ENCODE measurements at places on chromosomes 2 and 18. TPM values are rescaled to one million over a fixed set of nuclear protein-coding genes. Genes with fewer than 3 reads are reported as not detected.

- peak; percentile 86 for DNase-seq
These were observed 230.4 kb upstream of the AGAP1 start for GRCh38 chr2:235263205-235264120.

DNA sequence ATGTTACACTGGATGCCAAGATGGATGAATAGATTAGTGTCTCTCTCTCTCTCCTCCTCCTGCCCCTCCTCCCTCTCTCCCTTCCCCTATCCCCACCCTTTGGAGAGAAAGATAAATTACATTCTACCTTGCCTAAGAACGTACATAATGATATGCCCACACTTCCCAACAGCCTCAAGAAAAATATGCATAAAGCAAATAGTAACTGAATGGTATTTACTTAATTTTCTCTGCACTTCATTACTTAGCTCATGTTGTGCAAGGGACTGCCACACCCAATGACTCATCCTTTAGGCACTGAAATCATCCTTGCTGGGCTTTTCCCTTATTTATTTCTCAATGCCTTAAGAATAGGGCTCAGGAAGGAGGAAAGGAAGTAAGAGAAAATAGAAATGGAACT is 137.3 kb upstream of the PID1 start:
- peak; percentile 40 for DNase-seq

DNA sequence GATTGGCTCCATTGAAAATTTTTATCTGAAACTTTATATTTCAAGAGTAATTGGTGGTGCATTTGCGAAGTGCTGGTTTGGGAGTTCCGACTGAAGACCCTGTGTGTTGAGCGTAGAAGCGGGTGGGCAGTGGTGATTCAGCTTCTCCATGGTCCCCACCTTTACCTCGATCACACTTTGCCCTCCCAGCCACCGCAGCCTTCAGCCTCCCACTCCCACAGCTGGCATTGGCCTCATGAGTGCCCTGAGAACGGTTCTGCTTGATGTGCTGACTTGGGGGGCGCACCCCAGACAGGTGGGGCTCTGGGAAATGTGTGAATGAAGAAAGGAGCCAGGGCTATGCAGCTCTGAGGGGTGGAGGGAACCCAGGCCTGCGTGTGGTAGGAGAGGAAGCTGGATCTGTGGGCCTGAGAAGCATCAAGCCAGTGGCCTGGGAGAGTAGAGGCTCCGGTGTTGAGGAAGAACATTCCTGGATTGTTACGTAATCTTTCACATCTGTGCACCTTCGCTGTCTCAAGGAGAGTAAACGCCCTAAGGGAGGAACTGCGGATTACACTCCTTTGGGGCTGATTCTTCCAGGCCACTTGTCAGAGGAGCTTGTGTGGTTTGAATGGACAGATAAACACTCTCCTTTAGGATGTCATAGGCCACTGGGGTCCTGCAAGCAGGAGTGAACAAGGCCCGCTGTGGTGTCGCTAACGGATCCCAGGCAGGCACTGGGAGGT is 83.8 kb downstream of the NPAS2 start:
- DNase-seq: no peak

DNA sequence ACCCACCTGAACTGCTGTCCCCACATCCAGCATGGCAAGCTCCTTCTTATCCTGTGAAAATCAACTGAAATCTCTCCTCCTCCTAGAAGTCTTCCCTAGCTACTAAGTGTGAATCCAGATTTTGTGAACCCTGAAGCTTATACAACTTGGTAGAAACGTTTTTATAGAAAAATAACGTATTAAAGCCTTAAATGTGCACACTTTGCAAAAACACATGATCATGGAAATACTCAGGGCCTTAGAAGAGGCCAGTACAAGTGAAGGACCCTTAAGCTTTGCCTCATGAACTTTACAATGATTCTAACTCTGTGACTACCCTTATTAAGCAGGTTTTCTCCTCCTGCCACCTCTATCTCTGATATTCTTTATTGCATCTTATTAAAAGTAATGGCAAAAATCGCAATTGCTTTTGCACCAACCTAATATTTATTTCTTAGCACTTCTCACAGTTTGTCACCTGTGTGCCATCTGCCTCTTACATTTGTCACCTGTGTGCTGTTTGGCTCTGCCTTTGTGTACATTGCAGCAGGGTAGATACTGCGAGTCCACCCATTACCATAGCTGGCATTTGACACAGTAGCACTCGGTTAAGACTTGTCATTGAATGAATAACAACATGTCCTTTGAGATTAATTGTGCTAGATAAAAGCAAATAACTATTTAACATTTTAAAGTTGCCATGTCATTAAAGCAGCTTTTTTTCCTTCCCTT is 42.2 kb downstream of the FRZB start:
- no peak for DNase-seq

GRCh38 chr2:121519732-121520640 is 10.7 kb upstream of the RNU4ATAC start:
- DNase-seq: no peak

DNA sequence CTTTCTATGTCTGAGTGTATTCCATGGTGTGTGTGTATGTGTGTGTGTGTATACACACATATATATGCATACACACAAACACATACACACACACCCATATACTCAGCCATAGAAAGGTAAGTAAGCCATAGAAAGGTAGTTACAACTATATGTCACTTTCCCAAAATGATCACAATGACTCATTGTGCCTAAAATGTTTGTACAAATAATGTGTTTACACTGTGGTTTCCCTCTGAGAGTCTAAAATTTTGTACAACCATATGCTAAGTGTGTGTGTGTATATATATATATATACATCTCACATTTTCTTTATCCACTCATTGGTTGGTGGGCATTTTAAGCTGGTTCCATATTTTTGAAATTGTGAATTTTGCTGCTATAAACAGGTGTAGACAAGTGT is 55.3 kb upstream of the CSRNP3 start:
- no peak for DNase-seq

DNA sequence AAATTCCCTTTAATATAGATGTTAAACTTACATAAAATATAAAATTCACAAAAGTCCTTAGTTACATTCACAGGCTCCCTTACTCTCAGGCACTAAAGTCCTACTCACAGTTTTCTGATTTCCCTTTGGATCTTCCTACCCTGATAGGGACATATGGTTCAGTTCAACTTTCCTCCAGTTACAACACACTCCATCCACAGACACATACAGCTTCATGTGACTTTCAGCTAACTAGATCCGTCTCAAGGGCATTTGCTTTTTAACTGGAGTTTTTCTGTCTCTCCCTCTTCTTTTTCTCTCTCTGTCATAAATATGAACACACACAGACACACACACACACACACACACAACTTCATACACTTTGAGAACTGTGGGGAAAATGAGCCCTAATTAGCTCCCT is 419.2 kb downstream of the LRP1B start:
- no peak for DNase-seq

- no peak for DNase-seq
These were observed 30.8 kb upstream of the ST8SIA5 start for GRCh38 chr18:46787674-46788073.

DNA sequence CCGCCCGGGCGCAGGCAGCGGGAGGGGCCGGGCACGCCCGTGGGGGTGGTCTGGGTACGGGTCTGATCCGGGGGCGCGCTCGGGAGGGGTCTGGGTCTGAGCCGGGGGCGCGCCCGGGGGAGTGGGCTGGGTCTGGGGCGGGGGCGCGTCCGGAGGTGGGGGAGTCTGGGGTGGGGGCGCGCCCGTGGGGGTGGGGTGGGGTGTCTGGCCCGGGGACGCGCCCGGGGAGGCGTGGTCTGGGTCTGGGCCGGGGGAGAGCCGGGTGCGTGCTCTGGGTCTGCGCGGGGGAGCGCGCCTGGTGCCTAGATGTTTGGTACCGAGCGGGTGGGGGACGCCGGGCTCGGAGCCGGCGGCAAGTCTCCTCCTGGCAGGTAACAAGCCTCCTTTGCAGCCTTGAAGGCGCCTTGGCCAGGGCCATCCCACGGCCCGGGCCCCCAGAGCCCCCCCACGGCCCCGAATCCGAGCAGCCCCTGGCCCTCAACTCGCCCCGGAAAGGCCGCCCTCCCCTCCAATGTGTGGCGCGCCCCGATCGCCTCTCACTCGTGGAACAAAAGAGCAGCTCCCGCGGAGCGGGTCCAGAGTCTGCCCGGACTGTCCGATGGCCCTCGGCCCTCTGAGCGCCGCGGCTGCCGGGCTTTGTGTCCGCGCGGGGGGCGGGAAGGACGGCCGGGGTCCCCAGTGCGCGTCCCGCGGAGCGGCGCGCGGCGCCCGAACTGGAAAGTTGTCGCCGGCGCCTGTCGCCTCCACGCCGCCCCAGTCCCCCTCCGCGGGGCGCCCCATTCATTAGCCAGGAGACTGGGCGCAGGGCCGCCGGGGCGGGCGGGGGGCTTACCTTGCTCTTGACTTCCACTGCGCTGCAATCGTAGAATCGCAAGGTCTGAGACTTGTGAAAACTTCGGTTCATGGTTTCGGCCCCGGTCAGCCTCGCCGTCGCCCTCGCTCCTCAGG is 595 bp downstream of the PARD6G start:
- DNase-seq: peak; percentile 80

- DNase-seq: no peak
These were observed 8.6 kb downstream of the PARD6G start for GRCh38 chr18:80238651-80239260.

GRCh38 chr2:235810252-235810651 is 316.4 kb downstream of the AGAP1 start:
- no peak for DNase-seq

DNA sequence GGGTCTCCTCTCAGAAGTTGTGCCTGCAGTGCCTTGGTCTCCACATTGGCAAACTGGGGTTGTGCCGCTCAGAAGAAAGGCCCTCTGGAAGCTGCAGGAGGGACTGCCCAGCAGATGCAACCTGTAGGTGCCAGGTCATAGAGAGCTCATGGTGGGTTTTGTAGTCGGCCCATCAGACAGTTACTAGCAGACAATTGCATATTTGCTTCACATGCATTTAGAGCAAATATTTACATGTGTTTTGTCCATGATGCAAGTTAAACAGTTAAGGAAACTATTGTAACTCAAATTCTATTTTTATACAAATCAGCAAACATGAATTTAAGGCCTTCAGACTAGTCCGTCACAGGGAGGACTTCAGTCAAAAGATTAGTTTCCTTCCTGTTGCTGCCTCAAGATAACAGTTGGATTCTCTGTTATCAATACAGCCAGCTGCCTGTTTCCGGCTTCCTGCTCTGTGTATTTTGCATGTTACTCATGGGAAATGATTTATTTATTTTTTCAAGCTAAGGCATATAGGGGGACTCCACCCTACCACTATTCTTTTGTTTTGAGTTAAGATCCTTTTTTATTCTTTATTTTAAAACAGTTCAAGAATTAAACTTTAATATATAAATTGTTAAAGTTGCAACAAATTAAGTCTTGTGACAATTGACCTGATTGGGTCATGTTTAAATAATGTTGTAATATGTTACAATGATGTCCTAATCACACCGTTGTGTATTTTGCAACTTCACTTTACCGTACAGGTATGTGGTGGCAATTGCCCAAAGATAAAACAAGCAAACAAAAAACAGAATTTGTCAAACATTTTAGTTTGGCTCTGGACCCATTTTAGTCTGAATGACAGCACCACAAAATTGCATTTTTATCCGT is 133.5 kb downstream of the SPTBN1 start:
- DNase-seq: peak; percentile 71

- no peak for DNase-seq
These were observed 259.0 kb downstream of the HNMT start for GRCh38 chr2:138223319-138223718.

DNA sequence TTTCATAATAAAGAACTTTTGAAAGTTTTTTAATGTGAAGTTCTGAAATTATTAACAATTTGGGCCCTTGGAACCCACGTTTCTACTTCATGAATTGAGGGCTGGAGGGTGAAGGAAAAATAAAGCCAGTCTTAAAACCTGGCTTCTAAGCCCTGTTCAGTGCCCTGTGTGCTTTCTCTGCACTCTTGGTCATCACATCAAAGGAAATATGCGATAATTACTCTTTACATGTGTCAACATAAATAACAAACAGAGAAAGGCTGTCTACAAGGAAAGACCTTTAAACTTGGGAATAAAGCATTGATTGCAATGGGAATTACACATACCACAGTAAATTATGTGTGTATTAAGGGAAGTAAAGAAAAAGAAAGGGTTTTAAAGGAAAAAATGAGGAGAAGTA is 150.7 kb upstream of the KLF7 start:
- DNase-seq: no peak

- no peak for DNase-seq
These were observed 154.1 kb downstream of the SMAD7 start for GRCh38 chr18:48796491-48797205.

DNA sequence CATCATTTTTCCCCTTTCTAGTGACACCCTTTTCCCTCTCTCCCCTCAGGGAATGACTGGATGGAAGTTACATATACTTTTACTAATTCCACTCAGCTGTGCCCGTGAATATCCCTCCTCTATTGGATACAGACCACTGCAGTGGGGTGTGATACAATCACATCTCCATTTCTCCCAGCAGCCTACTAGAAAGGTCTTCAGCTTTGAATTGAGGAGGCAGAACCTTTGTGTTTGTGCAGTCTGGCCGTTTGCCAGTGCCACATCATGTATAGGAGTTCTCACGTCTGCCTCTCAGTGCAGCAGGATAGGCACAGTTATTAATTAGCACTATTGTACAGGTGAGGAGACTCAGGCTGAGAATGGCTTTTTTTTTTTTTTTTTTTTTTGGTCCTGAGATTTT is 16.4 kb downstream of the TNFRSF11A start:
- no peak for DNase-seq

- DNase-seq: peak; percentile 89
These were observed 492.4 kb downstream of the PLCL1 start for GRCh38 chr2:198296665-198297308.

DNA sequence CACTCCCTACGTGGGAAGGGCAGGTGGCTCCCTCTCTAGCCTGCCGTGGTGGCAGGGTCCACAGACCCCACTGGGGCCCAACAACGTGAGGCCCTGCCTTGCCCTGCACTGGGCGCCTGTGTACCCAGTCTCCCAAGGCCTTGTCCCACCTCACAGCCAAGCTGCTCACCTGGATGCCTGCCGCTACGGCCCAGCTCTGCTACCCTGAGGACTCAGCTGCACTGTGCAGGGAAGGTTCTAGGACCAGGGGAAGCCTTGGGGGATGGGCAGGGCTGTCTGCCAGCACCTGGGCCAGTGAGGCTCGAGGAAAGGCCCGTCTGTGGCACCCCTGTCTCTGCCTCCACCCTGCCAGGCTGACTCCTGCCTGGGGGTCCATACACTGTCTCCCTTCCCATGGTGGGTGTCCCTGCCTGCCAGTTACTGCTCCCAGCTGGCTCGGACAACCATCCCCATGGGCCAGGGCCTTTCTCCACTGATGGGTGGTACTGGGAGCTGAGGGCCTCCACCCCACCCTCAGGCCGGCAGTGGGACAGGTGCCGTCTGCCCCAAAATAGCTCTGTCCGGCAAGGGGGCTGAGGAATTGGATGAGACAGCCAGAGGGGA is 33.2 kb downstream of the HS6ST1 start:
- no peak for DNase-seq

GRCh38 chr2:134537702-134538101 is 181.1 kb downstream of the TMEM163 start:
- DNase-seq: no peak

GRCh38 chr2:105460048-105460732 is 61.3 kb upstream of the FHL2 start:
- DNase-seq: no peak

DCDC2C gene
- not detected for polyA plus RNA-seq

DES gene
- 27.2 TPM for polyA plus RNA-seq

BCL2 gene
- polyA plus RNA-seq: 2.0 TPM

SPR gene
- 31.6 TPM for polyA plus RNA-seq

NT5DC4 gene
- 0.53 TPM for polyA plus RNA-seq

ELOA2 gene
- polyA plus RNA-seq: not detected

RND3 gene
- polyA plus RNA-seq: 23.5 TPM

PPP1R1C gene
- polyA plus RNA-seq: 6.3 TPM

CCDC121 gene
- polyA plus RNA-seq: 1.8 TPM

REG3G gene
- polyA plus RNA-seq: not detected

EDAR gene
- polyA plus RNA-seq: 0.02 TPM

Measured in lung (tissue), 17 donors.